ENCODE measurements at places on chromosomes 13 and 19.

GRCh38 chr19:5943623-5944022 lies 29.6 kb downstream of the CAPS start:
- DNase-seq, result no peak

- no peak for DNase-seq
Observed at GRCh38 chr19:44908836-44909261, 3.3 kb downstream of the APOE start.

DNA sequence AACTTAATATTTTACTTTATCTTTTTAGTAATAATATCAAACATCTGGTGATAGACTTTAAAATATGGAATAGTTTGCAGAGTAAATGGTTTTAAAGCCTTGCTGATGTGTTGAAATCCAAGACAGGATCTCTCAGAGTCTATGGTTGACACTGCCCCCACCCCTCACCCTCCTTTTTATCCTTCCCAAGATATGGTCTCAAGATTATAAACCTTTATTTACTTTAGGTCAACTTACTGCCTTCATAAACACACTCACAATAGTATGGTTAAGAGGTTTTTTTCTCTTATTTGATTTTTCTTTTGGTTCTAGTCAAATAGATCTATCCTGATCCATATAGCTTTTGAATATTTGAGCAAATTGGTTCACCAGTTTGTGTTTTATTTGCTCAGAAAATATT lies 39.0 kb downstream of the PAN3 start:
- DNase-seq, result no peak

DNA sequence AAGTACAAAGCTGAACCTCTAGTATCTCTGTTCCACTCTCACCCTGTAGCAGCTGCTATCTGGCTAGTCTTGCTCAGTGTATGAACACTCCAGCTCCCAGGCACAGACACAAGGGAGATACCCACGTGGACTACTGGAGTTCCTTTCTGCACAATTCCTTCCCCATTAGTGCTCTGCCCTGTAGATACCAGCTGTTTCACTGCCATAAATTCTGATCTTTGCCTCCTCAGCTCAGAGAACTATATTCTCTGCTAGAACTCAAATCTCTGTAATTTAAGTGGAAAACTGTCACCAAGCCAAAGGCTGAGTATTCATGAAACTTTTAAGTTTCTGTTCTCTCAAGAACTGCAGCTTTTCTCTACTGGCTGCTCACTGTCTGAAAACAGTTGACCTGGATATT lies 273.7 kb downstream of the DIAPH3 start:
- DNase-seq, result no peak

DNA sequence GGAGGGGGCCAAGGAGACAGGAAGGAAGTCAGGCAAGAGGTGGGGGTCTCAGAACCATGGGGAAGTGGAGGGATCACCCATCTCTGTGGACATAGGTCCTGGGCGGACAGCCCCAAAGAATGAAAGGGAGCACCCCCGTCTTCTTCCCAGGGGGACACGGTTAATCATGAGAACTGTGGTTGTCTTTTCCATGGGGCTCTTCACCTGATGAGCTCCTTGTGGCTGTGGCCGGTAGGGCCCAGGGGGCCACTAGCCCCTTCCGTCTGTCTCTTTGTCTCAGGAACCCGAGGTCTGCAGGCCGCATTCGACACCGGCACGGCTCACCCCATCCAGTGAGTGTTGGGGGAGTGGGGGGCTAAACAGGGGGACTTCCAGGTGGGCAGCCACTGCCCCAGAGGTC lies 8.6 kb downstream of the PLPPR2 start:
- no peak for DNase-seq

DNA sequence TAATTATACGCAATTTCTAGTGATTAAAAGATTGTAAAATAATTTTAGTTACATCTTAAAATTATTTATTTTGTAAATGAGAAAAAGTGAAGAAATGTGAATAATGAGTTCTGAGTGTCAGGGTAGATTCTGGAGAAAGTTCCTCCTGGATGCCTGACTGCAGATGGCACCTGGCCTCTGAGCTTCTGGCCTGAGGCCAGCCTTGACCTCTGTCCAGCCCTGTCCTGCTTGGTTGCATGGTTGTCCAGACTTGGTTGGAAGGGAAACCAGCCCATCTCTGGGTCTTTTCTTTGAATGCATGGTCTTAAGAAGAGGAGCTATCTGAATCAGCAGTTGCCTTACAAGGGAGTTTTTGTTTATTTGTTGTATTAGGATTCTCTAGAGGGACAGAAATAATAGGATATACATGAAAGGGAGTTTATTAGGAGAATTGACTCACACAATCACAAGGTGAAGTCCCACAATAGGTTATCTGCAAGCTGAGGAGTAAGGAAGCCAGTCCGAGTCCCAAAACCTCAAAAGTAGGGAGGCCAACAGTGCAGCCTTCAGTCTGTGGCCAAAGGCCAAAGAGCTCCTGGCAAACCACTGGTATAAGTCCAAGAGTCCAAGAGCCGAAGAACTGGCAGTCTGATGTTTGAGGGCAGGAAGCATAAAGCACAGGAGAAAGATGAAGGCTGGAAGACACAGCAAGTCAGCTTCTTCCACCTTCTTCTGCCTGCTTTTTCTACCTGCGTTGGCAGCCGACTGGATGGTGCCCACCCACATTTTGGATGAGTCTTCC lies 385.8 kb downstream of the ZNF536 start:
- DNase-seq, result no peak

- DNase-seq, result no peak
Observed at GRCh38 chr13:49336655-49337054, 88.9 kb downstream of the CDADC1 start.

- no peak for DNase-seq
Observed at GRCh38 chr13:34207872-34208271, 389.9 kb downstream of the RFC3 start.

DNA sequence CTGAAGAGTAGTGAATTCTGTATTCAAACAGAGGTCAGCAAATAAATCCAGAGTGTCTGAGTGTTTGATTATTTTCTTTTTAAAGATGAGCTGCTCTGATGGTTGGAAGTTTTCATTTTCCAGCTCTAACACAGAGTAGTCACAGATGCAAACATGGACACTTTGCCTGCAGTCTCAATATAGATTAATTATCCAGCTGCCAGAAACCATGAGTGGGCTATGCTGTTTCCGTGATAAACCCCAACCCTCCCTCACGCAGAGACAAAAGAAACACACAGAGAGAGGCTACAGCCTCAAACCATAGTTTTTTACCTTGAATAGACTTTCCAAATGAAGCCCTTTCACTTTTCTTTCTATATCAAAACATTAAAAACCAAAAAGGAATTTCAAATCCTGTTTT lies 884.7 kb downstream of the DIAPH3 start:
- DNase-seq, result no peak

- peak; percentile 77 for DNase-seq
Observed at GRCh38 chr13:19713186-19713965, 69.4 kb downstream of the PSPC1 start.

DNA sequence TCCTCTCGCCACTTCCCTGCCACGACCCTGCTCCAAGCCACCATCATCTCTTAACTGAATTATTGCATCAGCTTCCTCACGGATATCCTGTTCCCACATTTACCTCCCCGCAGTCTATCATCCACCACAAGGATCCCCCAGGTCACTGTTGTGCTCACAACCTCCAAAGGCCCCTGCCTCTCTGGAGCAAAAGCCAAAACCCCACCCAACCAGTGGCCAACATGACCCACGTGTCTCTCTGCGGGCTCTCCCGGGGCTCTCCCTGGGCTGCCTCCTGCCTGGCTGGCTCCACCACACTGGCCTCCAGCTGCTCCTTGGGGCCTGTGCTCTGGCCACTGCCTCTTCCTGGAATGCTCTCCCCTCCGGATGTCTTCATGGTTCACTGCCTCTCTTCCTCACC lies 809.3 kb downstream of the UQCRFS1 start:
- DNase-seq, result no peak

DNA sequence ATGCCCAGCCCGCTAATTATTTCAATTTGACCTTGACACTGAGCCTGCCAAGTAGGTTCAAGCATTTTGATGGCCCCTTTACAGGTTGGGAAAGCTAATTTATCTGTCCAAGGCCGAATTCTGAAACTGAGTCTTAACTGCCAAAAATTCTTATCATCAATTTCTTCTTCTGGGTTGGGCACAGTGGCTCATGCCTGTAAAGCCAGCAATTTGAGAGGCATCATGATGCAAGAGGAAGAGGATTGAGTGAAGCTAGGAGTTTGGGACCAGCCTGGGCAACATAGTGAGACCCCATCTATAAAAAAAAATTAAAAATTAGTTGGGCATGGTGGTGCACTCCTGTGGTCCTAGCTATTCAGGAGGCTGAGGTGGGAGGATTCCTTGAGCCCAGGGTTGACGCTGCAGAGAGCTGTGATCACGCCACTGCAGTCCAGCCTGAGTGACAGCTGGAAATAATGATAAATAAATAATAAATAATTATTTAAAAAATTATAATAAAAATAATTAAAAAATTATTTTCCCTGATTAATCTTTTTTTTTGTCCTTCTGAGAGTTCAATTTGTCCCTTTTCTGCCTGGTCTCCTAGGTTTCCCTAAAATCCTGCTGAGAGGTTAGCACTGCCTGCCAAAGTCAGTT lies 1.3 kb upstream of the LDLR start:
- DNase-seq, result no peak

DNA sequence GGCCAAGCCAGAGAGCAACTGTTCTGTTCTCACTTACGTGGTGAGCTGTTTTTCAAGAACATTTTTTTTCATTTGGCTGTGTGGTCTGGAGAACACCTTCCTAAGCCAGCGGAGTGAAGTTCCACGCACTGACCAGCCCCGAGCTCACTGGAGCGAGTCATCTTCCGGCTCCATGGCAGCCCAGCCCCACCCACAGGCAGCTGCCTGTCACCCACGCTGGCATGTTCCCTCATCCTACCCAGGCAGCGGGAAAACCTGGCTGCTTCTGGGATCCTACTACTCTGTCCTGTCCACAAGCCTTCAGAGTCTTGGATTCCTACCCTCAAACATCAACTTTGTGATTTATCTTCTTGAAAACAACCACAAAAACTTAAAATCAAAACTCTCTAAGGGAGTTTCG lies 76.2 kb downstream of the GGACT start:
- DNase-seq, result no peak

DNA sequence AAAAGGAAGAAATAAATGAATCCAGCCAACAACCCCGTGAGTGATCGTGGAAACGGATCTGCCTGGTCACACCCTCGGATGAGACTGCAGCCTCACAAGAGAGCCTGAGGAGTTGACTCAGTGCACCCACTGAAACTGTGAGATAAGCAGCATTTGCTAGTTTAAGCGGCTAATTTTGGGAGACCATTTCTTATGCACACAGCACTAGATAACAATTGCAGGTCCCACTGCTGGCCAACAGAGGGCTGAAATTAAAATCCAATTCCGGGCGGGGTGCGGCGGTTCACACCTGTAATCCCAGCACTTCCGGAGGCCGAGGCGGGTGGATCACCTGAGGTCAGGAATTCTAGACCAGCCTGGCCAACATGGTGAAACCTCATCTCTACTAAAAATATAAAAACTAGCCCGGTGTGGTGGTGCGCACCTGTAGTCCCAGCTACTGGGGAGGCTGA lies 3.6 kb downstream of the UQCR11 start:
- no peak for DNase-seq

DNA sequence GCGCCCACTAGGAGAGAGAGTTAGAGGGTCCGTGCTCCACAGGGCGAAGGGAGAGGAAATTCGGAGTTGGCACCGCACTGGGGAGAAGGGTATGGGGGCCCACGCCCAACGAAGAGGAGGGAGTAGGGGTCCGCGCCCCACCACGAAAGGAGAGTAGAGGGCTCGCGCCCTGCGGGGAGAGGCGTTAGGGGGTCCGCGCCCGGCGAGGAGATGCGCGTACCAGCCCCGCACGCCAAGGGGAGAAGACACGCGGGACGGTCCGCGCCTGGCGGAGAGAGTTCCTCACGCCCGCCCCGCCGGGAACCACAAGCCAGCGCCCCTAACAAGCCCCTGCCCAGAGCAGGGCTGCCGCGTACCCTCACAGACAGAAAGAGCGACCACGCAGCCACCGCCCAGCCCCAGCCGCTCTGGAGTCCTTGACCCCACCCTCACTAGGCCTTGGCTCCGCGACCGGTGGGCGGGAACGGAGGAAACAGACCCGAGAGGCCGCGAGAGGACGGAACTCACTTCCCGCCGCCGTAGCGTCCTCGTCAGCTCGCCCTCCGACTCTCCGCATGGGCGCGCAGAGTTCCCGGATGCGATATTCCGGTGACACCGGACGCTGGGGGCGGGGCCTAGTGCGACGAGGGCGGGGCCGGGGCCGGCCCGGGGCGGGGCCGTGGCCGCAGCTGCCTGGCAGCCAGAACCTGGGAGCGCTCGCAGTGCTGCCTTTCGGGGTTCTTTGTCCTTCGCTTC lies 20.0 kb upstream of the ZSCAN18 start:
- no peak for DNase-seq

- DNase-seq, result no peak
Observed at GRCh38 chr19:33295621-33296487, 6.5 kb downstream of the CEBPA start.

DNA sequence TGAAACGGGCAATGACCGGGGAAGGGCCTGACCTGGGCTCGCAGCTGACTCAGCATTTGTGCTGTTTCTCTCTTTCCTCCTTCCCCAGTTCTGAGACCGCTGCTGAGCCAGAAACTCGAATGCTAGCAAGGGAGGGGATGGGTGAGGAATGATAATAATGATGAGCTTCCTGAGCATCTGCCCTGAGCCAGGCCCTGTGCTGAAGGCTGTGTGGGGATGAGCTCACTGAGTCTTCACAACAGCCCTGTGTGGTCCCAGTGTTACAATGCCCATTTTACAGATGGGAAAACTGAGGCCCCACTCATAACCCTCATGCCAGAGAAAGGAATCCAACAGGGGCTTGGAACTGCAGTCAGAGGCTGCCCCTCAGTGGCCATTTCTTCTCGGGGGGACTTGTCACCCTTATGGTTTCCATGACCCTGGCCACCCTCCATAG lies 8.1 kb downstream of the SULT2B1 start:
- no peak for DNase-seq

DNA sequence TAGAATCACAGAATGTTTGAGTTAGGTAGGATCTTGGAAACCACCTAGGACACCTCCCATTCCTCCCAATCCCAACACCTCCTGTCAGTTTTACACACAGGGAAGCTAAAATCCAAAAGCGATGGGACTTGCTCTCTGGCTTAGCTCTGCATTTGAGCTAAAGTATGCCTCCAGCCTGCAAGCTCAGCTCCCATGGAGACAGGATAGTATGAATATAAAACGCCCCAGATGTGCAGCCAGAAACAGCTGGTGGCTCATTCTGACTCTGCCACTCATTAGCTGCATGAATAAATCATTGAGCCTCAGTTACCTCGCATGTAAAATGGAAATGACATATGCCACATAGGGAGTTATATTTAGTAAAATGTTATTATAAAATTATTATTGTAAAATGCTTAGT lies 336.0 kb downstream of the SUCLA2 start:
- DNase-seq, result no peak

Data from non-pigmented ciliary epithelial cell (primary cell).